ENCODE measurements at places on chromosomes 16 and 17.

- no peak for DNase-seq
These were observed 7.1 kb downstream of the MRPL28 start for GRCh38 chr16:363110-363765.

DNA sequence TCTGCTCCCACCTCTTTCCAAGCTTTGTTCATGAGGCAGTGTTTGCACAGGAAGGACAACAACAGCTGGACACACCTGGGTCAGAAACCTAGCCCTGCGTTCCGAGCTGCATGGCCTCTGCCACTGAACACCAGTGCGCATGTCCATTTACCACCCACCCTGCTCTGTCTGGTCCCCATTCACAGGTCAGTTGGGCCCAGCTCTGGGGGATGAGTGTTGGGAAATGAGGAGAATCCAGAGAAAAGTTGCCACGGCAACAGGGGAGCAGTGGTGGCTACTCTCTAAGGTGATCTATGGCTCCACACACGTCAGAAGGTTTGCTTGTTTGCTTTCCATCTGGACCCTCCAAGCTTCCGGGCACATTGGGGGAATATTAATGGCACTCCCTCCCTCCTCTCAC, 70.4 kb upstream of the ASIC2 start:
- no peak for DNase-seq

DNA sequence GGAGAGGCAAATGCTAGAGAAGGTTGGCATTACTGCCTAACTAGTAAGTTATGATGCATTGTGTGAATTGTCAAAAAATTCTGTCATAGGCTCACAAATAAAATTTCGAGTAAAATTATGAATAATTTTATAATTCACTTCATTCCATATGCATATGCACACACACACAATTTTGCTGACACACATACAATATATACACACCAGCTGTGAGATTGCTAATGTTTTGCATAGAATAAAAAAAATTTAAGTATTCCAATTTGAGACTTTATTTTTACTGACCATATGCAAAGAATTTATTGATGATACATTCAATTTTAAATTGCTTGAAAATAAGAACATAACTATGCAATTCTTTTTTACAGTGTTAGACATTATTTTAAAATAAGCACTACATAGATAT, 6.8 kb upstream of the TMEM100 start:
- no peak for DNase-seq

- peak; percentile 32 for DNase-seq
These were observed 4.8 kb downstream of the ABCA10 start for GRCh38 chr17:69223809-69224208.

- no peak for DNase-seq
These were observed 35.3 kb downstream of the LDHD start for GRCh38 chr16:75081179-75081859.

DNA sequence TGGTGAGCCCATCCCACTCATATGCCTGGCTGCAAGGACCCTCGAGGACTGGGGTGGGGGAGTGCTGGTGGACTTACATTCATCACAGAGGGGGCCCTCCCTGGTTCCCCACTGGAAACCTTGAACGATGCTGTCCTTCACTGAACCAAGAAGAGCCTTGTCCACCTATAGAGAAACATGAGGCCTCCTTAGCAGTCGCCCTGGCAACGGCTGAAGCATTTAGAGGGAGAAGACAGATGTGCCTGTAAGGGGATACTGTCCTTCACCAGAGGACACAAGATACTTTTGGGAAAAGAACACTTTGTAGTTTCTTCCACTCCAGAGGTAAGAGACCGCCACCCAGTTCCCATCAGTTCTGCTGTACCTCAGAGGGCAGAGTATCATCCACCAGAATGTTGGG, 6.5 kb downstream of the HIGD1B start:
- no peak for DNase-seq

GRCh38 chr16:73418051-73418450, 370.1 kb upstream of the ZFHX3 start:
- no peak for DNase-seq

DNA sequence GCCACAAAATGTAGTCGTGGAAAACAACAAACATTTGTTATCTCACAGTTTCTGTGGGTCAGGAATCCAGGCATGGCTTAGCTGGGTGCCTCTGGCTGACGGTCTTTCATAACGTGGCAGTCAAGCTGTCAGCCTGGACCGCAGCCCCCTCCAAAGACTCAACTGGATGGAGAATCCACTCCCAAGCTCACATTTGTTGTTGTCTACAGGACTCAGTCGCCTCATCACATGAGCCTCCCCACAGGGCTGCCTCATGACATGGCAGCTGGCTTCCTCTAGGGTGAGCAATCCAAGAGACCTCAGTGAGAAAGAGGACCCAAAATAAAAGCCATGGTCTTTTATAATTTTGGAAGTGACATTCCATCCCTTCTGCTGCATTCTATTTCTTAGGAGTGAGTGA, 34.7 kb upstream of the AKAP1 start:
- no peak for DNase-seq

- no peak for DNase-seq
These were observed 9.0 kb upstream of the CCR7 start for GRCh38 chr17:40574292-40574691.

- DNase-seq = no peak
These were observed 4.5 kb downstream of the CCL18 start for GRCh38 chr17:36068524-36068923.

GRCh38 chr17:42520540-42520951, 15.5 kb upstream of the NAGLU start:
- no peak for DNase-seq

DNA sequence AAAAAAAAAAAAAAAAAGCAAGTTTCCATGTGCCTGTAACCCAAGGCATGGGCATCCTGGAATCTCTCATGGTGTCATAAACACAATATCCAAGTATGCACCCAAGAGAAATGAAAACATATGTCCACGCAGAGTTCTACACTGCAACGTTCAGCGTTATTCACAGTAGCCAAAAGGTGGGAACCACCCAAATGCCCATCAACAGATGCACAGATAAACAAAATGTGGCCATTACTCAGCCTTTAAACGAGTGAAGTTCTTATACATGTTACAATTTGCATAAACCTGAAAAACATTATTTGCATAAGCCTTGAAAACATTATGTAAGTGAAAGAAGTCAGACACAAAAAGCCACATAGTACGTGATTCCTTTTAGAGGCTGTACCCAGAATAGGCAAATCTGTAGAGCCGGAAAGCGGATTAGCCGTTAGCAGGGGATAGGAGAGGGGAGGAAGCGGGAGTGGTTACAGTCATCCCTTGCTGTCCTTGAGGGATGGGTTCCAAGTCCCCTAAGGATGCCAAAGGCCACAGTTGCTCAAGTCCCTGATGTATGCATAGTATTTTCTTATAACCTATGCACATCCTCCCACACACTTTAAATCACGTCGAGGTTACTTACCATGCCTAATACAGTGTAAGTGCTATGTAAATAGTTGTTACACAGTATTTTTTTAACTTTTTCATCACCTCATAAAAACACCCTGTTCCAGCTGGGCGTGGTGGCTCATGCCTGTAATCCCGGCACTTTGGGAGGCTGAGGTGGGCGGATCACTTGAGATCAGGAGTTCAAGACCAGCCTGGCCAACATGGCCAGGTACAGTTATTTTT, 47.3 kb upstream of the DNAH17 start:
- DNase-seq = no peak

DNA sequence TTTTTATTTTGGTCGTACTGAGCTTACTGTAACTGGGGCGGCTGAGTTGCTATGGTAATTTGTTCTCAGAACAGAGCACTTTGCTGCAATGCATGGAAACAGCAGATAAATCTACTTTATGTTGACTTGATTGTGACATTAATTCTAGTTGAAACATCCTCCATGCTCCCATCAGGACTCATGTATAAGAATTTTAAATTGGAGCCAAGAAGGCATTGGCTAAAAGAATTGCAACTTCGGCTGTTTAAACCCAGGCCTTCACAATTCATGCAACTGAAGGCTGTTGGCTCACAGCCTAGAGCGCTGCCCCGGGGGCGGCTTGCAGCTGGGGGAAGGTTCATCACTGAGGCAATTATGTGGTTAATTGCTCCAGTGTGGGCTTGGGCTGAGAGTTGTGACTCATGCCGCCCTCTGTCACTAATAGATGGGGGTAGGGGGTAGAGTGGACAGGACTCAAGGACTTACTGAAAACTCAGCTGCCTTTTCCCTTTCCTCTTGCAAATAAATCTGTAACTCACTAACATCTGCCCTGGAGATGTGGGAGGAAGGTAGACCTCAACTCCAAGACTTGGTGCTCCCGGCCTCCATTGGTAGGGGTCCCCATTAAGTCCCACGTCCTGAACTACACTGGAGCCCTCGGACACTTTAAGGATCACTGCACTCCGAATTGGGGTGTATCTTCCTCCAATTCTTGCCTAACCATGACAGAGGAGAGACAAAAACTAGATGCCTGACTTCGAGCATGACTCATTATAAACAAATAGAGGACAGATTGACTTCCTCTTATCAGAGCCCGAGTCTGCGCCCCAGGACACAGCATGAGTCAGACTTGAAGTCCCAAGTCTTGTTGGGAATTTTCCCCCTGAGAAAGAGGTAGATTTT, 37.5 kb downstream of the ERCC4 start:
- peak; percentile 88 for DNase-seq

GRCh38 chr17:76840884-76841775, 27.1 kb upstream of the MGAT5B start:
- DNase-seq = no peak

- no peak for DNase-seq
These were observed 6.5 kb upstream of the CAPNS2 start for GRCh38 chr16:55559933-55560516.

DNA sequence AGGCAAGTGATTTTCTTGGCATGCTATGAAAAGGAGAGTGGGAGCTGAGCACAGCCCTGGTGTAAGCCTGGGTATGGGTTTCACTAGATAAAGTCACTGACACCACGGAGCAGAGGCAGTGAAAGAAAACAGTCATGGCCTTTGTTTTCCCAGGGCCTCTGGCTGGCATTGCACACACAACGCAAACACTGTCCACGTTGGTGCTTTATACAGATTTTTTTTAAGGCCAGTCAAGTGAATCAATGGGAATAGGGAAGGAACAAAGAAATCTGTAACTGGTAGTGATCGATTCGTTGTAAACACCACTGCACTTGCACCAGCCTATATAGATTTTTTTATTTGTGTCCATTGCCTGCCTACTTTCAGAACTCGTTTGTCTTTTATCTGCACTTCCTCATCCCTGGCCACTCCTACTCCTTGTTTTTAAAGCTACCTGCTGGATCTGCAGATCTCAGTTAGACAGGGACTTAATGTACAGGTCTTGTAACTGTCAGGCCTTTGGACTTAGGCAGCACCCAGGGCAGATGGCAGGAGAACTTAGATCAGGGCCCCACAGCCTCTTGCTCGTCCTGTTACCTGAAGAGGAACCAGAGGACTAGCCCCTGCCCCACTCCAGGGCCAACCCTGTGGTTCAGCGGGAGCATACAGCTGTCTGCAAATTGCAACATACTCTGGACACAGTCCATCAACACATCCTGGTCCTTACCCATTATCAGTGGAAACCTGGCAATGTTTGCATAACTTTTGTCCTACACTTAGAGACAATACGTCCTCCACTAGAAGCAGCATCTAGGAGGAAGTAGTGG, 10.6 kb upstream of the TMIGD1 start:
- peak; percentile 5 for DNase-seq

DNA sequence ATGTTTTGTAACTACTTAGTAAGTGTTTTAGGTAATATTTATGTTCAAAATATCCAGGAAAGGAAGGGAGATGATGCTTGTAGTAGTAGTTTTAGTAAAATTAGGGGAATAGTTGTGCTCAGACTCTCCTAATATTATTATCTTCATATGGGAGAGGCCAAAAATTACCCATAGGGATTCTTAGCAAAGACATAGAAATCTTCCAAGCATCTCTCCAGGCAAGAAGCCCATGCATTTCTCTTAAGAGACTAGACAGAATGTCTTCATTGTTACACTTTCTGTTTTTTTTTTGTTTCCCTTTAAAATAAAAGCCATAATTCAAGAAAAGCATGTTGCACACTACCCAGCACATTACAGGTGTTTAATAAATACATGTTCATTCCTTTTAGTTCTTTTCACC, 180.6 kb downstream of the CYB561 start:
- DNase-seq = no peak

- DNase-seq = no peak
These were observed 26.9 kb downstream of the TNS4 start for GRCh38 chr17:40474419-40475002.

GRCh38 chr17:79977161-79977631, 58.5 kb downstream of the TBC1D16 start:
- DNase-seq = no peak

DNA sequence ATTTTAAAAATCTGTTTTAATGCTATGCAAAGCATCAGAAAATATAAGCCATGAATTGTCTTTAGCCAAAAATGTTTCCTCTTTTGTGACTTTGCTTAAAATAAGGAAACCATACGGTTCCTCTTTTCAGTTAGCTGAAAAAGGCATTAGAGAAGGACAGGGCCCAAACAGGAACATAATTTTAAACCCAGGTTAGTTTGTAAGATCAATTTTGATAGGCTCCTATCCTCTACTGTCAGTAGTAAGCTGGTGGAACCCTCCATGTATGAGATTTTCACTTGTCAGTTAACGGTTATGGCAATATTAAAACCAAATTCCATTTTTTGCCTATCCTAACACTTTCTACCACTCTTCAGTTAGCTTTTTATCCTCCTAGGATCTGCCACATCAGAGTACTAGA, 4.3 kb downstream of the EVI2B start:
- DNase-seq = no peak

GRCh38 chr16:81558077-81558443, 113.5 kb downstream of the CMIP start:
- no peak for DNase-seq

DNA sequence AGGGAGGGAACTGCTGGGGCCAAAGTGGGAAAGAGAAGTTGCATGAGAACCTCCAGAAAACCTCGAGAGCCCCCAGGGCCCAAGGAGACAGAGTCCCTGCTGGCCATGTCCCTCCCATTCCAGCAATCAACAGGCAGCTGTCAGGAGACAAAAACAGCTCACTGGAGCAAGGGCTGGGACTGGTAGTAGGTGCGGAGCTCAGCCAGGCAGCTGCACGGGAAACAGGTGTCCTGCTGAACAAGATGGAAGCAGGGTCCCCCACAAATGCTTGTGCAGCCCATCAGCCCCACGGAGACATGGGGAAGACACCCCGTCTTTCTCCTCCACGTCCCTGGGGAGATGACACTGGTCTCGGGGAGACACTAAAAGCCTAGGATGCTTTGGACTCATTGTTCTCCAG, 34.5 kb downstream of the SDK2 start:
- no peak for DNase-seq

DNA sequence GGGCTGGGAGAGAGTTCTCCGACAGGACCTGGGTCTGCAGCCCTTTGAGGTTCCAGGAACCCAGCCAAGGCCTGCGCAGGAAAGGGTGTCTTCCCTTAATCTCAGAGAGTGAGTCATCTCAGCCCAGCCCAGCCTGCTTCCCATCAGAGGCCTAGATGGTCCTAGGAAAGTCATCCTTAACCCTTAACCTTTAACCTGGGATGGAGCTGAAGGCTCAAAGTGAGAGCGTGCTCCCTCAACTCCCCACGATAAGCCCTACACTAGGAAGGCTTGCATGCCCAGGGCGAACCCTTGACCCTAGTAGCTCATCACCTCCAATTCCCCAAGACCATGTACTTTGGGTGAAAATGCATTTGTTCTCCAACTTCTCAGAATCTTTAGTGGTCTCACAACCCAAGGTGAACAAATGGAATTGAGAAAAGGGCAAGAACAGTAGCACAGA, 4.8 kb upstream of the ATXN7L3 start:
- DNase-seq = no peak

- DNase-seq = no peak
These were observed 512 bp downstream of the AKAP1 start for GRCh38 chr17:57085448-57086068.
